ENCODE measurements at places on chromosomes 5 and 9.

GRCh38 chr9:94490465-94490864 is 64.4 kb upstream of the PCAT7 start:
- no peak for DNase-seq

GRCh38 chr5:76351577-76351976 is 51.5 kb upstream of the IQGAP2 start:
- no peak for DNase-seq

- no peak for DNase-seq
Measured at GRCh38 chr5:135386886-135387628, 12.0 kb downstream of the MACROH2A1 start.

DNA sequence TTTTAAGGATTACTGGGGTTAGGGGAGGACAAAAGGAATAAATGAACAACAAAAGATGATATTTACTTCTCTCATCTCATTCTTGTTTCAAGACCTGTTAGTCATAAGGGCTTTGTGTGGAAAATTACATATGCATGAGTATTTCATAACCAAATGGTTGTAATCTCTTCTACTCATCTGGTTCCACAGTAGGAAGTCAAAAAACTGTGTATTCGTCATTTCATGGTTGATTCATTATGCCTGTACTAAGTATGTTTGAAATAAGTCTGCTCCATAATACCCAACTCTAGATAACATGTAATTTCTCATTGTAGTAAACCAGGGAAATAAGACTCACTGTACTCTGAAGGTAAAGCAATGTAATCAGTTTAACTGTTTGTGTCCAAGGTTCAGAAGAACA is 212.9 kb downstream of the ARRDC3 start:
- no peak for DNase-seq

DNA sequence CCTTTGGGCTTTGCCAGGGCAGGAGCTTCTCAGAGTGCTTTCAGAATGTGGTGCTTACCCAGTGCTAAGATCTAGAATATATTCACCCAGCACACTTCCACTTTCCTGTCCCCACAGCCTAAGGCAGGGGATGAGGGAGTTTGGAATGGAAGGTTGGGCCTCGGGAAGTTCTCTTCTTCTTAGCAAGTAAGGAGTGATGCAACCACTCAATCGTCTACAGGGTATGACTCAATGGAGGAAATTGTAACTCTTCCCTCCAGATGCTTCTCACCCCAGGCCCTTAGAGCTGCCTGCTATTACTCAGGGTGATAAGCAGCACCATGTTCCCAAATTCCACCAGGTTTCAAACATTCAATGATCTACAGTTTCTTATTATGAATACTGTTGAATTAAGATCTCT is 30.8 kb upstream of the AGGF1 start:
- DNase-seq = no peak

GRCh38 chr5:132055441-132055807 is 5.0 kb upstream of the IL3 start:
- no peak for DNase-seq

DNA sequence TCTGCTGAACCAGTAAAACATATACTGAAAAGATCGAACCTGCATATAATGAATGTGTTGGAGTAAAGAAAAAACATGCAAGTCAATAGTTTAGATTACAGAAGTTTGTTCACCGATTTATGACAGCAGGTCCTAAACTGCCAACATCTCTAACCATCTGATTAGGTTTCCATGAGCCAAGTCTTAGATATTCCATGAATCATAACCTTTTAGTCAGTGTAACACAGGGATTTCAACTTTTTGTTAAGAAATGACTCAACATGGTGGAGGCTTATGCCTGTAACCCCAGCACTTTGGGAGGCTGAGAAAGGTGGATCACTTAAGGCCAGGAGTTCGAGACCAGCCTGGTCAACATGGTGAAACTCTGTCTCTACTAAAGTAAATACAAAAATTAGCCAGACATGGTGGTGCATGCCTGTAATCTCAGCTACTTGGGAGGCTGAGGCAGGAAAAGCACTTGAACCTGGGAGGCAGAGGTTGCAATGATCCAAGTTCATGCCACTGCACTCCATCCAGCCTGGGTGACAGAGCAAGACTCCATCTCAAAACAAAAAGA is 38.7 kb downstream of the APC start:
- DNase-seq = no peak
